ENCODE measurements at places on chromosomes 1 and 21.

DNA sequence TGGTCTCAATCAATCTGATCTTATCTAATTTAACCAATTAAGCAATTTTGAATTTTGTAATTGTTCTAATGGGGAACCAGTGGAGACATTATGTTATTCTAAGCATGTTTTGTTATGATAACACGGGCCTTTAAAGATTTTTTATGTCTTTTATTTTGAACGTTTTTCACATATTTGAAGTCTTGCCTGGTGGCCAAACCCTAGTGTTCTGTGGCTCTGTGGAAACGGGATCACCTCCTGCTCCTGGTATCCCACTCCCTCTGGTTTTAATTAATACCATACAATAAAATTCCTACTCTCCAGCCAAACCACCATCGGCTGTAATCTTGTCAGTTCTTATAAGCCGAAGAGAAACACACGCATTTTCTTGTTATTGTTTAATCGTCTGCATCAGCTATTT is 22.9 kb upstream of the LMO4 start:
- peak; percentile 51 for DNase-seq

DNA sequence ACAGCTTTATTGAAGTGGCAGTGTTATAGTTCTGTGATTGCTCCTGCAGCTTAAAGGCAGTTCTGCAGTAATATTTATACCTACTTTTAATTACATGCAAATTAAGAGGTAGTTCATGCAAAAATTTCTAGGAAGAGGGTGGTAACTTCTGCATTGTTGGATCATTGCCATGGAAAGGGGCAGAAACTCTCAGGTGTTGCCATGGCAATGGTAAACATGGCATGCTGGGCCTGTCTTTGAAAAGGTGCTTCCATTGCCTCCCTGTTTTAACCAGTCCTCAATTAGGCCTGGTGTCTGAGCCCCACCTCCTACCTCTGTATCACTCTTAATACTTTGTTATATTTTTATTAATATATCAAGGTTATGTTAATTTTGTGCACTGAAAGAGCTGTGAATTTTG is 104.7 kb downstream of the DISC1 start:
- no peak for DNase-seq

DNA sequence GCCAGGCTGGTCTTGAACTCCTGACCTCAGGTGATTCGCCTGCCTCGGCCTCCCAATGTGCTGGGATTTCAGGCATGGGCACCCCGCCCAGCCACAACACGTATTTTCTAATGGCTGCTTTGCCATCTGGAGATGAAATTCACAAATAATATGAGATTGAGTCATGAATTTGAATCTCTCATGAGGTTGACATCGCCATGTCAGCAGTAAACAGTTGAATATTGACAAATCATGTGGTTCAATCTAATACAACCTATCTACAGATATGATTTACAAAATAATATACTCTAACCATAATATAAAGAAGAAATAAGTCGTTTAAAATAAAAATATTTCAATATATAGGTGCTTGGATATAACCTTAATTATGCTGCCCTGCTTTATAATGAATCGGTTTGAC is 42.1 kb downstream of the MYOM3 start:
- no peak for DNase-seq

GRCh38 chr1:211737115-211738035 is 62.0 kb upstream of the NEK2 start:
- no peak for DNase-seq

DNA sequence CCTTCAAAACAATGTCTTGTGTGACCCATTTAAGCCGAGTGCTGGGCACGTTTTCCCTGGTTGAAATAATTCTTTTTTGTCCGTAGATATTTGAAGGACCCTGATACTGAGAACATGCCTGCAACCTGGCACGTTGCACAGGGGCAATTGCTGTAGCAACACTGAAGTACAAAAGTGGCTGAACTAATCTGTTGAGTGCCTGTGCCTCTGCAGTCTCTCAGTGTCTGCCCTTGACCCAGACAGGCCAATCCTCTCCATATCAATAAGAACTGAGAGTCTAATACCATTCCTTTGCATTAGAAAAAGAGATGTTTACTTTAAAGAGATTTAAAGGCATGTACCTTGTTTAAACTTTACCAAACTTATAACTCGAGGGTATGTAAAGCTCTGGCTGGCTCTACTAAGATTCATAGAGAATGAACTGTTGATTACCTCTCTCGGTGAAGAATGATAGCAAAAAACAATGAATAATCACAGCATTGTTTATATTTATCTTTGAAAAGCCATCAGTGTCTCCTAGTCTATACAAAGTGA is 2.4 kb downstream of the GREM2 start:
- DNase-seq = no peak

- peak; percentile 75 for DNase-seq
These were observed 18.9 kb upstream of the ZNF683 start for GRCh38 chr1:26391450-26391849.

- DNase-seq = peak; percentile 95
These were observed 69.2 kb downstream of the MORN1 start for GRCh38 chr1:2322065-2322571.

DNA sequence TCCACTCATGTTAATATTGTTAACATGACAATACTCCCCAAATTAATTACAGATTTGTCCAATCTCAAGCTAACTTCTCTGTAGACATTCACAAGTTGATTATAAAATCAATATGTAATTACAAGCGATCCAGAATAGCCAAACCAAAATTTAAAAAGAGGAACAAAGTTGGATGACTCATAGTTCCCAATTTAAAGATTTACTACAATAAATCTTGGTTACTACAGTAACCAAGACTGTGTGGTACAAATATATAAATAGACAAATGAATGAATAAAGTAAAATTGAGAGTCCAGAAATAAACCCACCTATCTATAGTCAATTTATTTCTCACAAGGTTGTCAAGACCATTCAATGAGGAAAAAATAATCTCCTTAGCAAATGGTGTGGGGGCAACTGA is 7.1 kb upstream of the KRTAP10-4 start:
- DNase-seq = no peak

DNA sequence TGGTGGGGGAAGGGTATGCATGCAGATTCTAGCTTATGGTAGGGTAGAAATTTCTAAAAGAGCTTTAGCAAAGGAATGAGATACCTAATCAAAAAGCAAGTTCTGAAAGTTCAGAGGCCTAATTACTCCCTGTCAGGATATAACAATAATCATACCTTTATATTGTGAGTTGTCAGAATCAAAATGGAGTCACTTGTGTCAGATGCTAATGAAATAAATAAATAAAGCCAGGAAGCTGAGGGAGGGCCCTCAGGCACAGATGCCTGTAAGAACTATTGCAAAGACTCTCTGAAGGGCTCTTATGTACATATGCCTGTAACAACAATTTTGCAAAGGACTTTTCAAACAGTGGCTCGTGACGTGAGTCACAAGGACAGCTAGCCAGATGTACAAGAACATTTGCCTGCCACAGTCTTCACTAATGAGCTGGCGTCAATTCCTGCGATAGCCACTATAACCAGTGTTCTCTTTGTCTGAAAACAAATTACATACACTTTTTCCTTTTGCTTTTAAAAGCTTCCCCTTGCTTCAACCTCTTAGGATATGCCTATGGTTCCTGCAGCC is 27.4 kb upstream of the DNASE2B start:
- peak; percentile 69 for DNase-seq

GRCh38 chr21:33155422-33155821 is 74.3 kb upstream of the IFNAR2 start:
- no peak for DNase-seq

DNA sequence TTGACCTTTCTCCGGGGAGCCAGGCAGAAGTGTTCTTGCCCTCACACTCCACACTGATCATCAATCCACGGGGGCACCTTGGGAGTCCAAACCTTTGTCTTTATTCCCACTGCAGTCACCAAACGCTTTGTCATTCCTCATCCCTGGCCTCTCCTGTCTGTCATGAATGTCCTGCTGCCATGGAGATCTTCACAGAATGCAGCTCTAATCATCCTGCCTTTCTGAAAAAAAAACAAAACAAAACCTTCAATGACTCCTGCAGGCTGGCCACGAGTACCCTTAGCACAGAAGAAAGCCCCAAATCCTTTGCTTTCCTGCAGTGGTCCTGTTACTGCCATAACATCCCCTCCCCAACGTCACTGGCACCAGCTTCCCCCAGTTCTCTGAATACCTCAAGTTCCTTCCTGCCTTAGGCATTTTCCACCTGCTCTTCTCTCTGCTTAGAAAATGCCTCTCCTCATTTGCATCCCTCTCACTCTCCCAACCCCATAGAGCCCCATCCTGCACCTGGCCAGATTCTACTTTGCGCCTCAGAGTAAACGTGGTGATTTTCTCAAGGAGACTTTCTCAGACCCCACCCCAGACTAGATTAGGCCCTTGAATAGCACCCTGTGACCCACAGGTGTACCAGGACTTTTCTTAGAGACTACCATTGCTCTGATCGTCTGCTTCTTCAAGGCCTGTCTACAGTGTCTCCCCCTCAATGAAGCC is 131.2 kb downstream of the AK5 start:
- no peak for DNase-seq

GRCh38 chr1:232463225-232463624 is 166.7 kb downstream of the SIPA1L2 start:
- no peak for DNase-seq

- no peak for DNase-seq
These were observed 37.8 kb downstream of the LRRN2 start for GRCh38 chr1:204647805-204648153.

- DNase-seq = no peak
These were observed 29.9 kb downstream of the PSMG1 start for GRCh38 chr21:39153373-39153772.

DNA sequence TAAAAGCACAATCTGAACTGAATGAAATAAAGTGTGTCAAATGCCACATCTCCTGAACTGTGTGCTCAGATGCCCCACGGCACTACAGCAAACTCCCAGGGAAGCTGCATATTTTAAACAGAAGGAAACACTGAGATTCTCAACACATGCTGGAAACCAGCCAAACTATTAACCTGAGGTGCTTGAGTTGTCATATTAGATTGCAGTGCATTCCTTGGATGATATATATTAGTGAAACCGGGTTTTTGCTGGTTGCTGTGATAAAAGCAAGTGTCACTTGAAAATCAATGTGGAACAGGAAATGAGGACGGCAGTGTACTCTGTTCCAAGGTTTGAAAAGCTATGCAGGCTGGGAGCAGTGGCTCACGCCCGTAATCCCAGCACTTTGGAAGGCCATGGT is 8.7 kb downstream of the SYNJ1 start:
- no peak for DNase-seq

GRCh38 chr1:208450958-208451357 is 206.8 kb upstream of the PLXNA2 start:
- no peak for DNase-seq

- DNase-seq = no peak
These were observed 136.8 kb upstream of the GORAB start for GRCh38 chr1:170395149-170395548.

- DNase-seq = no peak
These were observed 554.6 kb downstream of the PLA2G4A start for GRCh38 chr1:187383366-187383765.

GRCh38 chr1:36866169-36866814 is 168.0 kb downstream of the GRIK3 start:
- DNase-seq = no peak

DNA sequence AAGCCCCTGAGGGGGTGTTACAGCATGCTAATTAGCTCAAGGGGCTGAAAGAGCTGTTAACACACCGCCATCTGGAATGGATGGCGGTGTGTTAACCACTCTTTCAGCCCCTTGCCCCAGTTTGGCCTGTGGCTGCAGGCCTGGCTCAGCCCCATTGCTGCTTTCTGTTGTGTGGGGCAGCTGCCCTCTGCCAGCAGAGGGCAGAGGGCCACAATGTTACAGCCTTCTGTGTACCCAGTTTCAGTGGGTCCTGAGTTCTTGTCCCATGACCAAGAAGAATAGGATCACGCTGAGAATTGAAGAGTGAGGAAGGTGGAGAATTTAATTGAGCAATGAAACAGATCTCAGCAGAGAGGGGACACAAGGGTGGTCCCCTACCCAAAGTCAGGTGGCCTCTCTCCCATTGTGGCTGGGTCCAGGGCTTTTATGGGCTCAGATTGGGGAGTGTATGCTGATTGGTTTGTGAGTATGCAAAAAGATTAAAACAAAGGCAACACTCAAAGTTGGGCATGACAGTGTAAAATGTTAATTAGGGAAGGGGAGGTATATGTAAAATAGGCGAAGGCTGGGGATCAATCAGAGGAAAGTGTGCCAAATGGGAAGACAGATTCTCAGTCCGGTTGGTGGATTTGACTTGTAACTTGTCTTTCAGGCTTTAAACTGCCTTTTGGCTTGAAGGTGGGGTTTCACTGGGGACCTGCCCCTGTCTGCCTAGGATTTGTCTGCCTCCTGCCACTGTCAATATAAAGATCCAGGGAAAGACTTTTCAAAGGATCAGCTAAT is 142.2 kb downstream of the RABGAP1L start:
- DNase-seq = no peak

GRCh38 chr1:93963585-93963984 is 54.4 kb upstream of the GCLM start:
- no peak for DNase-seq

GRCh38 chr1:169741666-169742394 is 8.0 kb upstream of the SELE start:
- DNase-seq = peak; percentile 70

DNA sequence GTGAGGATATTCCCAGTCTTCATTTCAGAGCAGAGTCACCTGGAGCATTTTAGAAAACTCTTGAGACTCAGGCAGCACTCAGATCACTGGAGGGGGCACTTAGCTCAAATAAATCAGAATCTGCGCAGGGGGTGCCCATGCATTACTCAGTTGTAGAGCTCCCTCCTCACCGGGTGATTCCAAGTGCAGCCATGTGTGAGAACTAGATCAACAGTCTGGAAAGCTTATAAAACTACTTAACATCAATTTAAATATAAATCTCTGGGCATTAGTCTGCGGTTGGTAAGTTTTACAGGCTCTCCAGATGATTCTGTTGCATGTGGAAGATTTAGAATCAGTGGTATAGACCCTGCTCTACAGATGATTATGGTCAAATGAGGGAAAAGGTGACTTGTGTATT is 128.6 kb downstream of the ST6GALNAC3 start:
- DNase-seq = no peak

GRCh38 chr1:153790966-153791647 is 15.9 kb downstream of the SLC27A3 start:
- DNase-seq = peak; percentile 87

Measured in AG08395 (cell line).